ENCODE measurements at places on chromosomes 7 and 10.

GRCh38 chr7:101545441-101546190, 83.5 kb downstream of the MYL10 start:
- H3K36me3 ChIP-seq: peaks cover 50% of the 10 kb centered on the region
- no peak for DNase-seq
- H3K4me3 ChIP-seq: no peak overlapping the region
- no peak overlapping the region for H3K27ac ChIP-seq
- H3K27me3 ChIP-seq: no peaks in the 10 kb centered on the region

DNA sequence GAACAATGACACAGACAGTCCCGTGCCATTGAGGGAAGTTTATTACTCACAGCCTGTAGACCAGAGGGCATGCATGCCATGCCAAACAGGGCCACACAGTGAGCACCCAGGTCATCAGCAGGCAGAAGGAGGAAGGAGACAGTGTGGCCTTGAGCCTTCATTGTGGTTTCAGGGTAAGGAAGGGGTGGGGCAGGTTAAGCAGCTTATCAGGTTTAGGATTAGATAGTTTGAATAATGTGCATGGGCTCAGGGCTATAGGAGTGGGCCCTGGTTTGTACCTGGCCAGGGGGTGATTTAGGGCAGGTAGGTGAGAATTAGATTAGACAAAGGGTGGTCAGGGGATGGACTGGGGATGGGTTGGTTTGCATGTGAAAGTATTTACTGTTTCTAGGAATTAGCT, 67.9 kb downstream of the ADCY1 start:
- no peaks in the 10 kb centered on the region for H3K27me3 ChIP-seq
- no peak overlapping the region for H3K27ac ChIP-seq
- H3K4me3 ChIP-seq: no peak overlapping the region
- H3K36me3 ChIP-seq: peaks cover 2% of the 10 kb centered on the region
- no peaks in the 10 kb centered on the region for H3K4me1 ChIP-seq

- no peak for DNase-seq
- H3K4me1 ChIP-seq: no peaks in the 10 kb centered on the region
- no peak overlapping the region for H3K4me3 ChIP-seq
- no peaks in the 10 kb centered on the region for H3K36me3 ChIP-seq
Observed at GRCh38 chr10:19946791-19947190, 130.6 kb downstream of the PLXDC2 start.

GRCh38 chr10:80252296-80252887, 37.1 kb downstream of the MAT1A start:
- no peaks in the 10 kb centered on the region for H3K36me3 ChIP-seq
- H3K4me1 ChIP-seq: no peaks in the 10 kb centered on the region
- H3K27me3 ChIP-seq: no peaks in the 10 kb centered on the region
- H3K27ac ChIP-seq: no peak overlapping the region
- DNase-seq: no peak
- H3K4me3 ChIP-seq: peak overlapping the region; percentile 55

DNA sequence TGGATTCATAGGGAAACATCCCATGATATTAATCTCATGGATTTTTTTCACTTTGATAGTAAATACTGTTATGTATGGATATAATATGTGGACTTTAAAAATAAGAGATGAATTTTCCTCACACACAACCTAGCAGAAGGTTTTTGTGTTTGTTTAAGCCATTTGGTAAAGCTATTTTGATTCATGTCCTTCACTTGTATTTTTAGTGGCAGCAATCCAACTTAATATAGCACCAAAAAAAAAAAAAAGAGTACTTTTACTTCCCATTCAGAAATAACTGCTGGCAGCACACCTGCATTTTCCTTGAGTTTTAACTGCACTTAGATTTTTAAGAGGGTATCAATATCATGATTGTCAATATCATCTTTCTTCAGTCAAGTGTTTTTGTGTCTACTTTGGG, 60.0 kb downstream of the MCMBP start:
- no peaks in the 10 kb centered on the region for H3K27me3 ChIP-seq
- no peak for DNase-seq
- H3K36me3 ChIP-seq: peaks cover 90% of the 10 kb centered on the region

- no peak for DNase-seq
- no peaks in the 10 kb centered on the region for H3K27me3 ChIP-seq
- peaks cover 21% of the 10 kb centered on the region for H3K4me1 ChIP-seq
- no peak overlapping the region for H3K27ac ChIP-seq
- H3K4me3 ChIP-seq: no peak overlapping the region
Observed at GRCh38 chr10:10872764-10873163, 144.9 kb upstream of the CELF2 start.

GRCh38 chr10:30285970-30286369, 63.1 kb downstream of the MTPAP start:
- H3K4me3 ChIP-seq: no peak overlapping the region
- H3K27ac ChIP-seq: no peak overlapping the region
- no peaks in the 10 kb centered on the region for H3K4me1 ChIP-seq
- no peak for DNase-seq

DNA sequence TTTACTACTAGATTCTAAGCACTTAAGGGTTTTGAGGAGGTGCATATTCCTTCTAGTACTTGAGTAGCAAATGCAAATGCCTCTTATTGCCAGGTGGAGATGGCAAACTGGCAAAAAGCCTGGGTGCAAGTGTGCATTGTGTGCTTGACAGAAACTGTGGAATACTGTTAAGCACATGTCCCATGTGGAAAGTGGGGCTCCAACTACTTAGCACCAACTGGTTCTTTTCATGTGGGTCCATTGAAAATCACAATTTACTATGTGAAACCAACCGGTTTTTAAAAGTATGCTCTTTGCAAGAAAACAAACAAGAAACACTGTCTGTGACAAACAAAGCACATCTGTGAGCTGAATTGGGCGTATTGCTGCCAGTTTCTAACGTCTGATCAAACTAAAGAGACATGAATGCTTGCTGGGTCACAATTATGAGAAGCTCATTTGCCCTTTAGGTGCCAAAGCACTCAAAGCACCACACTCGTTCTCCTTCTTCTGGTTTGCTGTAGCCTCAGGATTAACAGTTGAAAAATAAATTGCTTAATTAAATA, 197.4 kb downstream of the SEMA3E start:
- H3K36me3 ChIP-seq: no peaks in the 10 kb centered on the region
- no peak overlapping the region for H3K27ac ChIP-seq
- no peaks in the 10 kb centered on the region for H3K4me1 ChIP-seq
- no peak overlapping the region for H3K4me3 ChIP-seq

- H3K36me3 ChIP-seq: no peaks in the 10 kb centered on the region
- H3K4me1 ChIP-seq: no peaks in the 10 kb centered on the region
- H3K27me3 ChIP-seq: no peaks in the 10 kb centered on the region
- no peak for DNase-seq
- H3K4me3 ChIP-seq: no peak overlapping the region
Observed at GRCh38 chr7:66689081-66689480, 51.5 kb upstream of the RABGEF1 start.

GRCh38 chr7:94492601-94493000, 17.0 kb upstream of the CASD1 start:
- H3K27ac ChIP-seq: no peak overlapping the region
- DNase-seq: no peak
- no peaks in the 10 kb centered on the region for H3K36me3 ChIP-seq
- no peaks in the 10 kb centered on the region for H3K4me1 ChIP-seq

DNA sequence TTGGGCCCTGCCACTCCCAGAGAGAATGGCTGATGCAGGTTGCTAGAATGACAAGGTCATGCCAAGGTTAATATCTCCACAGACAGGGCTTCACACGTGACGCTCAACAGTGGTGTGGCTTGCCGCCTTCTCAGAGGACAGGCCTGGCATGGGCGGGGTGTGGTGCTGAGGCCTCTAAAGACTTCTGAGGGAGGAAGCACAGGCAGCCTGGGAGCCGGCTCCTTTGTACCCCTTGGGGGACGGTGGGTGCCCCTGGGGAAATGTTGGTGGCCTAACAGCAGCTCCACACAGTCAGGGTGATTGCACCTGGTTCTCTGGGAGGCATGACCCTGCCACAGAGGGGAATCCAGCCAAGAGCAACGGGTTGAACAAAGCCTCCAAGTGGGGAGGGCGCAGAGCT, 115.1 kb downstream of the PKD1L1 start:
- no peaks in the 10 kb centered on the region for H3K36me3 ChIP-seq
- no peaks in the 10 kb centered on the region for H3K4me1 ChIP-seq
- no peaks in the 10 kb centered on the region for H3K27me3 ChIP-seq
- H3K4me3 ChIP-seq: no peak overlapping the region
- no peak for DNase-seq
- H3K27ac ChIP-seq: no peak overlapping the region

DNA sequence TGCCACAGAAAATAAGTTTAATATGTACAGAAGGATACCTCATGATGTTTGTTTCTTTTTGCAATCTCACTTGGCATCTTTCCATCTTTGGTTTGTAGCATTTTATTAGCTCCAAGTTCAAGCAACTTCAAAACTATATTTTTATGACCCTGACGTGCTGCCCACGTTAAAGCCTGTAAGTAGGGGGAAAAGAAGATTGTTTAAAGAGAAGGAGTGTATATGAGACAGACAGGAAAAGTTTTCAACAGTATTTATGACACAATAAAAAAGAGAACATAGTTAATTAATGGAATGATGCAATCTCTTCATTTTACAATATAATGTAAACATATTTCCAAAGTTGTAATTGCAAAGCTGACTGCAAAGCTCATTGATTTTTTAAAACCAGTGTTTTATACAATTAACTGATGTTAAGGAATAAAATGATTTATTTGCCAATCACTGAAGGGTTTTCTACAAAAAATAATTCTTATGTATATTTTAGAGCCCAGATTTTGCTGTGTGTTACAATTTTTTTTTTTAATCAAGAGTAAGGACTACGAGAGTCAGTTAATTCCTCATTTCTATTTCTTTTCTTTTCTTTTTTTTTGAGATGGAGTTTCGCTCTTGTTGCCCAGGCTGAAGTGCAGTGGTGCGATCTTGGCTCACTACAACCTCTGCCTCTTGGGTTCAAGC, 42.5 kb downstream of the ASZ1 start:
- H3K27ac ChIP-seq: no peak overlapping the region
- no peak for DNase-seq
- no peaks in the 10 kb centered on the region for H3K4me1 ChIP-seq
- H3K27me3 ChIP-seq: no peaks in the 10 kb centered on the region
- no peaks in the 10 kb centered on the region for H3K36me3 ChIP-seq

- H3K27ac ChIP-seq: no peak overlapping the region
- no peak for DNase-seq
- H3K4me3 ChIP-seq: no peak overlapping the region
- H3K27me3 ChIP-seq: no peaks in the 10 kb centered on the region
- H3K36me3 ChIP-seq: no peaks in the 10 kb centered on the region
- no peaks in the 10 kb centered on the region for H3K4me1 ChIP-seq
Observed at GRCh38 chr7:140237390-140237789, 60.6 kb upstream of the KDM7A start.

GRCh38 chr7:114889646-114890285, 32.1 kb upstream of the MDFIC start:
- H3K27ac ChIP-seq: no peak overlapping the region
- no peak overlapping the region for H3K4me3 ChIP-seq
- no peaks in the 10 kb centered on the region for H3K27me3 ChIP-seq
- DNase-seq: no peak
- H3K36me3 ChIP-seq: no peaks in the 10 kb centered on the region

GRCh38 chr7:49020145-49020544, 95.8 kb downstream of the CDC14C start:
- no peaks in the 10 kb centered on the region for H3K27me3 ChIP-seq
- no peak overlapping the region for H3K27ac ChIP-seq
- no peak for DNase-seq
- no peaks in the 10 kb centered on the region for H3K36me3 ChIP-seq

DNA sequence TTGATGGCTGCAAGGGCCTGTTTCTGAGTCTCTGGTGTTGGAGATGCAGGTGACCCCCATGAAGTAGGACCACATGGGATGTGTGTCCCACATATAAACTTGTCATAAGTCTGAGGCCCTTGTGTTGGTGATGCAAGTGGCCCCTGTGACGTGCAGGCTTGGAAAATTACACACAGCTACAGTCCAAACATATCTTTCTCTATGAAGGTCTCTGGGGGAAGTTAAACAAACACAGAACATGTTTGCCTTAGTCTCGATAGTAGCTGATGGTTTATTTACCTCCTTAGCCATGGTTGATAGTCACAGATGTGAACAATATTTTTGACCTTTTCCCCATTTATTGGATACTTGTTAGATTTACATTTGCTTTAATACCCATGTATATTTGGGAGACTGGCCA, 64.7 kb downstream of the ADCY1 start:
- H3K36me3 ChIP-seq: peaks cover 2% of the 10 kb centered on the region
- no peak for DNase-seq
- no peak overlapping the region for H3K4me3 ChIP-seq

- no peaks in the 10 kb centered on the region for H3K27me3 ChIP-seq
- DNase-seq: no peak
- H3K27ac ChIP-seq: no peak overlapping the region
- no peaks in the 10 kb centered on the region for H3K4me1 ChIP-seq
- no peaks in the 10 kb centered on the region for H3K36me3 ChIP-seq
- H3K4me3 ChIP-seq: no peak overlapping the region
Observed at GRCh38 chr10:5419466-5420094, 7.2 kb downstream of the NET1 start.

- H3K27ac ChIP-seq: no peak overlapping the region
- H3K27me3 ChIP-seq: no peaks in the 10 kb centered on the region
Observed at GRCh38 chr7:125316466-125316865, 386.8 kb upstream of the POT1 start.

DNA sequence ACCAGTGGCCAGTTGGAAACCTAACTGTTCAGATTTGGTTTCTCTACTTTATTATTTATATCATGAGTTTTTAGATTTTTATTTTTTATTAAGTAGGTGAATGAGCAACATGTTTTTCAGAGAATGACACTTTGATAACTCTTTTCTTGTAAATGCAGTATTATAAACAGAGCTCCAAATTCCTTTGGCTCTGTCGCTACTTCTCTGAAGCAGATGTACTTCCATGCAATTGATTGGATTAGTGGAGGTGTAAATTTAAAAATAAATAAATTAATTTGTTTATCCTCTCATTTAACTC, 34.3 kb upstream of the ICA1 start:
- no peak overlapping the region for H3K27ac ChIP-seq
- no peaks in the 10 kb centered on the region for H3K36me3 ChIP-seq
- no peak for DNase-seq
- H3K4me3 ChIP-seq: no peak overlapping the region

DNA sequence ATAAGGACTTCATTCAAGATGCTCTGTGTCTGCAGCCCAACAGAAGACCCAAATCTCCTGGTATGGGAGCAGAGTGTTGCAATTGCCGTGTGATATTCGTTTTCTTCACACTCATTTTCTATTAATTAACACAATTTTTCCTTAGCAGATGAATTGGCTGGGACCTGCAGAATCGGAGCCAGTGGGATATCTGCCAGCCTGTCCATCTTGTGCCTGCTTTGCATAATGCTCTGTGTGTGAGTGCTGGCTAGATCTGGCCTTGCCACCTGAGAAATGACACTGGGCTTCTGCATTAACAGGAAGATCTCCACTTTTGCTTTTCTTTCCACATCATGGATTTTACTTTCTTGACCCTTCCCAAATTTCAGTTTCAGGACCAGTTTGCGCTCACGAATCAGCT, 70.4 kb upstream of the GPR158 start:
- no peaks in the 10 kb centered on the region for H3K27me3 ChIP-seq
- H3K36me3 ChIP-seq: no peaks in the 10 kb centered on the region
- H3K4me3 ChIP-seq: no peak overlapping the region
- H3K4me1 ChIP-seq: peaks cover 7% of the 10 kb centered on the region
- DNase-seq: no peak
- no peak overlapping the region for H3K27ac ChIP-seq
